T-helper 1 cell (primary cell): ENCODE measurements at places on chromosomes 12 and 14.
A peak's percentile ranks its signal among the peaks of the same experiment; 100 is the strongest.

DNA sequence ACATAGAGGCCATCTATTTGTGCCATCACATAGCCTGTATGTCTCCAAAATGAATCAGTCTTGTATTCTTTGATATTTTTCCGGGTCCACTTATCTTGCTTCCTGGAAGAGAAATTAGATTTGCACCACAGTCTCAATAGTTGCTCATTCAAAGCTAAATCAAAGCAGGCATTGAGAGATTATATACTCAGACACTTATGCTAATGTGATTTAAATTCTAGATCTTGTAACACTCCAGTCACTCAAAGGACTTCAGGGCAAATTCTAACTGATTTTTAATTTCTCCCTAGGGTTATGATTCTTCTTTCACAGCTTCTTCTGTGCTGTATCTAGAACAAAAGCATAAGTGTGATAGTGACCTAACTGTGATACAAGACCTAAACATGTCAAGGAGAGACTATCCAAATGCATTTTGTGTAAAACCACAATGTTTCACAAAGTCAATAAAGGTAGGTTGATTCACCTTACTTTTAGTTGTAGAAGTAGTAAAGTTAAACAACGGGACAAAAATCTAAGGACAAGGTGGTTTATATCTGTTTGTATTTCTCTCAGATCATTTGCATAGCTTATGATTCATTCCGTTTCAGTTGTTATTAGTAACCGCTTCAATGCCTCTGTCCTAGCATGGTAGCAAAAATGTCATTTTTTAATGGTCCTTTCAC, 26.8 kb downstream of the PLBD1 start:
- DNase-seq, result no peak

- peak; percentile 67 for DNase-seq
These were observed at the start of gene RARG for GRCh38 chr12:53231921-53232645. TSS of gene RARG (minus strand) at chr12:53232209. CDS start at chr12:53227545, 4,664 bp downstream.

DNA sequence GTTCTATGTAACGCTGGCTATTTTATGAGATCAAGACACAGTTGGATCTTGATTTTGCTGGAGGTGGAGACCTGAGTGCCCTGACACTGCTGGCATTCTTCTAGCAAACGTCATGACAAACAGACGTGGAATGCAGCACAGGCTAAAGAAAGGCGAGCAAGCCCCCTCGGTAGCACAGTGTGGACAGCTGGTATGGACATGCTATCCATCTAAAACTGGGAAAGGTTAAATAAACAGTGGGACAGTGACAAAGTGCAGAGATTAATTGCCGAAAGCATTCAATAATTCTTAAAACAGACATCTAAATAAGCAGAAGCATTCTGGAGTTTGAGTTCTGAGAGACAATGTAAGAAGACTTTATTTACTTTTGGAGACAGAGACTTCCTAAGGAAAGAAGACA, 237.2 kb downstream of the FBXL14 start:
- no peak for DNase-seq

- no peak for DNase-seq
These were observed 50.2 kb downstream of the TTLL5 start for GRCh38 chr14:75711105-75711795.

DNA sequence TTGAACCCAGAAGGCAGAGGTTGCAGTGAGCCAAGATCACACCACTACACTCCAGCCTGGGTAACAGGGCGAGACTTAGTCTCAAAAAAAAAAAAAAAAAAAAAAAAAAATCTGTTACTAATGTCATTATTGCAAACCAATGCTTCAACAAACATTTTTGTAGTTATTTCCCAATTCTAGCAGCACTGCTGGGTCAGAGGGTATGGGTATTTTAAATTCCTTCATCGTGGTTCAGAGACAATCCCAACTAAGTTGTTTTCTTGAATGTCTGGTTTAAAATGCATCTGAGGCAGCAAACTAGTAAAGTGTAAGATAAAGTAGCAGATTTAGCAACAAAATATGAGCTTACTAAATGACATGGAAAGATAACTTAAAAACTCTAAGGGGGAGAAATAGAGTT, 65.6 kb downstream of the FERMT2 start:
- no peak for DNase-seq

GRCh38 chr12:128693115-128693514, 130.6 kb downstream of the SLC15A4 start:
- DNase-seq, result no peak

DNA sequence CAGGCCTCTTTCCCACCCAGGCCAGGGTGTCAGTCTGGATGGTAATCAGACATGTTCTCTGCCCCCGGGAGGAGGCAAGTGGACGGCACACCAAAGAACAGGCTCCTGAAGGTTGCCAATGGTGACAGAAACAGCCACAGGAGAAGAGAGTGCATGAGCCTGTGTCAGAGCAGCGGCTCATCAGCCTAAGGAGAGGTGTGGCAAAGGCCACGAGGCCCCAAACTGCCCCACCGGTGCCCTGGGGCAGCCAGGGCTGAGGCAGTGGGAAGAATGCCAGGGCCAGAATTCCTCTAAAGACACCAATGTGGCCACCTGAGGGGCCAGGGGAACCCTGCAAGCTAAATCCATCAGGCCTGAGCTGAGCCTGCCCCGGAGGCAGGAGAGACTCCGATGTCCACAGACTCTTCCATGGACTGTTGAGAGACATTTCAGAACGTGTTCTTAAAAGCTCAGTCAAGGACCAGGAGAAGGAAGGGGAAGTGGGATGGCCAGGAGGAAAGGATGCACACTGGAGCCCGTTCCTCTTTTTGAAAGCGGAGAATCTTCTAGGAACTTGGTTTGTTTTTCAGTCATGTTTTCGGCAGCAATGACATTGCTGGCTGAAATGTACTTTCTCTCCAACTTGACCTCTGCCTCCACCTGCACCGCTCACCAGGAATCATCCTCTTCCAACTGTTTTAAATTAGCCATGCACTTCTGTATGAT, 176.3 kb upstream of the FKBP4 start:
- DNase-seq, result no peak

- no peak for DNase-seq
These were observed 50.1 kb downstream of the WASHC4 start for GRCh38 chr12:105157606-105158005.

DNA sequence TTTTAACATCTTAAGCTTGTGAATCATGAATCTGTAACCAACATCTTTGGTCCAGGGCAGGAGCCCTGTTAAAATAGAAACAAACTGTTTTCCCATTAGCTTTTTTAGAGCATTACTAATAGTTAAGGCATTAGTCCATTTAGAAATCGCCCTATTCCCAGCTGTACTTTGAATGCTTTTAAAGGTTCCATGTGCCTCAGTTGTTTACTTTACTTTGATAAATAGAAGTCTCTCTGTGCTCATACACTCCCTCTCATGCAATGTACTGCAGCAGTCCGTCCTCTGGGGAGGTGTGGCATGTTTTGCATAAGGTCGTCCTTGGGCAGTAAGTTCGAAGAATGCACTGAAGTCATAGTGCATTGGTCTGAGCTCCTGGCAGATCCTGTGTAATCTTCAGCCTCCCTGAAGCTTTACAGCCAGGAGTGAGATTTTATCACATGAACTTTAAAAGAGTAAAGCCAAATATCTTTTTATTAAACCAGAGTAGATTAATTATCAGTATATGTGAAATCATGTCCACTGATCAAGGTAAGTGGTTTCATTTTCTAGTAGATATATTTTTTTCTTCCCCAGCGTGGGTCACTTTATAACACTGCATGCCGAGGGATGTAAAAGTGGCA, 134.7 kb downstream of the FGD4 start:
- no peak for DNase-seq

- DNase-seq, result no peak
These were observed 299.6 kb downstream of the PCNX1 start for GRCh38 chr14:71206766-71207371.

GRCh38 chr12:23621900-23622299, 327.6 kb downstream of the SOX5 start:
- DNase-seq, result no peak

GRCh38 chr14:68548194-68549076, 244.4 kb downstream of the ZFP36L1 start:
- no peak for DNase-seq

- DNase-seq, result no peak
These were observed 245.7 kb downstream of the FUT8 start for GRCh38 chr14:65658202-65658601.
